ENCODE measurements at places on chromosomes 11 and 22. TPM values are rescaled to one million over a fixed set of nuclear protein-coding genes. Genes with fewer than 3 reads are reported as not detected.

SERHL2 gene
- 0.37 TPM for total RNA-seq

DNA sequence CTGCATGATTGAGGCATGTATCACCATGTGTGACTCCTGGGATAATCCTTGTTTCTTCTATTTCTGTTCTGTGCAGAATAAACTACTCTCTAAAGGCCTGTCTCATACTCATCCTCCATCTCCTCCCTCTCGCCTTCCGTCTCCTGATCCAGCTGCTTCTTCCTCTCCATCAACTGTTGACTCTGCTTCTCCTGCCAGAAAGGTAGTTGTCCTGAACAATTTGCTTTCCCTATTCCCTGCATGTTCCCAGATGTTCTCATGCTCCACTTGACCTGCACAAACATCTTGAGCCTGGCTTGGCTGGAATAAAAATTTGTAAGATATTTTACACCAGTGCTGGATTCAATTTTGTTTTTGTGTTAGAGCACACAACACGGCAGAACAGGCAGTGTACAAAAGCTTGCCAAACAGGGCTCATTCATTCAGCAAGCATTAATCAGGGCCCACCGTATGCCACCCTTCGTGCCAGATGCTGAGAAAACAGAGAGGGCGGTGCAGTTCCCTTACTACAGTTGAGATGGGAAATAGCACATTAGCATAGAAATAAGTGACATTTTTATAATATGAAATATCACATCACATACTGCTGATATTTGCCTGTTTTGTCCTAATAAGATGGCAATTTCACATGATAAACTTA is 133.3 kb upstream of the PARVA start:
- H3K36me3 ChIP-seq, result no peaks in the 10 kb centered on the region
- no peak overlapping the region for H3K27ac ChIP-seq
- H3K27me3 ChIP-seq, result no peaks in the 10 kb centered on the region
- H3K4me1 ChIP-seq, result peaks cover 42% of the 10 kb centered on the region
- H3K4me3 ChIP-seq, result no peak overlapping the region

OR51E2 gene
- total RNA-seq, result not detected

DNA sequence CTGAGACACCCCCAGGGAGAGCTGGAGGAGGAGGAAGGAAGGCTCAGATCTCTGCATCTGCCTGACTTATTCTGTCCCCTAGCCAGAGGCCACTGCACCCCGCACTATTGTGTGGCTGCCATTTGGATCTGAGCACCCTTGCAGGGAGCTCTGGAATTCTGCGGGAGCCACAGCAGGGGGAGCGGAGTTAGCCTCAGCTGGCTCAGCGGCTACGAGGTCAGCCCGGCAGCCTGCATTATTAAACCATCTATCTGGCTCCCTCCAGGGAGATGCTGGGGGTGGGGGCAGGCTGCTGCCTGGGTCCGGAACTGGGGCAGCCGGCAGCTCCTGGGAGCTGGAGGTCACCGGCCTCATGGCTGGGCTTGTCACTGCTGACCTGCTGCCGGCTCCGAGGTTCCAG is 6.5 kb upstream of the ELFN2 start:
- H3K4me3 ChIP-seq, result no peak overlapping the region
- peaks cover 4% of the 10 kb centered on the region for H3K27me3 ChIP-seq
- no peak overlapping the region for H3K27ac ChIP-seq
- H3K4me1 ChIP-seq, result no peaks in the 10 kb centered on the region
- H3K36me3 ChIP-seq, result no peaks in the 10 kb centered on the region

DCHS1 gene
- 12.6 TPM for total RNA-seq

H19 gene
- total RNA-seq, result 11.7 TPM

SLC22A24 gene
- not detected for total RNA-seq
